ENCODE measurements at places on chromosomes 7 and 10.

- DNase-seq = no peak
These were observed 7.7 kb downstream of the EIF4H start for GRCh38 chr7:74181821-74182220.

DNA sequence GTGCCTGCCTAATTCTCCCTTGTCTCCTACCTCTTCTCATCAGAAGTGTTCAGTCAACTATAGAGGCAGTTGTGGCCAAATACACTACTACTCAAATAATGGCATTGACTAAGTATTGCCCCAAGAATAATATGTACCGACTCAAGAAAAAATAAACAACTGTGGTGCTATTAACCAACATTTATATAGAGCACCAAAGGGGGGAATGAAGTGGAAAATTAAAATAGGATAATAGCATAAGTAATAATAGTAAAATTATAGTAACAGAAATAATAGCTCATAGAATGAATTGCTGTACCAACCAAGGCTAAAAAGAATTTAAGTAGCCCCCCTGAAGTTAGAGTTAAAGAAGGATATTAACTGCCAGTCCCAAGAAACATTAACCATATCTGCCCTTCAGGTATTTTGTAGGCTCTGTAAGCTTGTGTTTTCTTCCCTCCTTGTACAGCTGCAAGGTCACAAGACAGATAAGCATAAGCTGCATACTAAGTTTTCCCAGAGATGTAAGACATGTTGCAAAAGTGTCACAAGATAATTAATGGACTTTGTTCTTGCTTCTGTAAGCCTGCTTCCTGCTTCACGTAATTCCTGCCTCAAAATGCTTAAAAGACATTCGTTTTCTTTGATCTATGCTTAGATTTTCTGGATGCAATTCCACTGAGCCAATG, 10.9 kb upstream of the CYREN start:
- no peak for DNase-seq

DNA sequence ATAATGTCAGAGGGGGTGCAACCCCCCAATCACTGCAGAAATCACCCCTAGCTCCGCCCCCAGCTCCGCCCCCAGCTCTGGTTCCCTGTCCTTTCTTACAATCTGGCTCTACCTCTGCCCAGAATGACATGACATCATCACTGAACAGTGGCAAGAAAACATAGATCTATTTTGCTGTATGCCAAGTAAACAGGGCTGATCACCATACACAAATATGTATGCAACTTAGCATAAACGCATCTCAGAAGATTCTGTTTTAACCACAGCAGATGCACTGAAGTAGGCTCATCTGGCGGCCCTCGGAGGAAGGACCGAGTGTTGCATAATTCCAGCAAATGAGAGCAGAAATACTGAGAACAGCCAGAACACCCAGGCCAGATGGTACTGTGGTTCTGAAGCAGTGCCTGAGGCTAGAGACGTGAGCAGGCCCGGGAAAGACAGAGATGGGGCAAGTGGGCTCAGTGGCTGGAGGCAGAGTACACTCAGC, 293.3 kb upstream of the KLF14 start:
- peak; percentile 37 for DNase-seq

DNA sequence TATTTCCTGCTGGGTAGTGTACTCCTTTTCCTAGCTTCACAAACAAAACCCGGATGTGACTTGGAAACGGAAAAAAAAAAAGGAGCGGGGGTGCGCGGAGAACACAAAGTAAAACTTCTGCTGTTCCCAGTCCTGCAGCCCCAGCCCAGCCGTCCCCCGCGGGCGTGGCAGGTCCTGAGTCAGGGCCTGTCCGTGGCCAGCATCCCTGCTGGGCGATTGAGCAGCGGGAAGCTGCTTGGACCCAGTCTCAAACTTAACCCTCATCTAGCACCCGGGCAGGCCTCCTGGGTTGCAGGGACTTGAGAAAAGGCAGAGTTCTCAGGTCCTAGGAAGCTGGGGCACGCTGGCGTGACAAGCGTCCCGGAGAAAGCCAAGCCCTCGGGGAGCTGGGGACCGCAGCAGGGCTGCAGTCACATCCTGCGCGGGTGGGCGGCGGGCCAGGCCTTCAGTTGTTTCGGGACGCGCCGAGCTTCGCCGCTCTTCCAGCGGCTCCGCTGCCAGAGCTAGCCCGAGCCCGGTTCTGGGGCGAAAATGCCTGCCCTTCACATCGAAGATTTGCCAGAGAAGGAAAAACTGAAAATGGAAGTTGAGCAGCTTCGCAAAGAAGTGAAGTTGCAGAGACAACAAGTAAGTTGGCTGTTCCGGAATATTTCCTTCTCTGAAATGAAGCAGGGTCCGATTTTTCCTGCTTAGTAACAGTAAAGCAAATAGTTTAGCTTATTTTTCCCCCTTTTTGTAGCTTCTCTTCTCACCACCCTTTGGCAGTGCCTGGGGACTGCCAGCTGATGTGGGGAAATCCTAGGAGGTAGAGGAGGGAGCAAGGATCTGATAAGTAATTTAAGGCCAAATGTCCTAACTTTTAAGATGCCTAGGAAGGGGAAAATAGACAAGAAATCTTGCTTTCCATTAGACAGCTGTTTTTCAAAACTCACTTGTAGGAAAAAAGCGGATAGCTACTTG, at the start of gene GNG11:
GNG11 (plus strand) TSS at position 129 of the 960 bp plus-strand sequence; CDS start at position 532, 403 bp downstream.
- peak; percentile 86 for DNase-seq

GRCh38 chr10:13773496-13774170, 186.9 kb downstream of the PRPF18 start:
- DNase-seq = no peak

DNA sequence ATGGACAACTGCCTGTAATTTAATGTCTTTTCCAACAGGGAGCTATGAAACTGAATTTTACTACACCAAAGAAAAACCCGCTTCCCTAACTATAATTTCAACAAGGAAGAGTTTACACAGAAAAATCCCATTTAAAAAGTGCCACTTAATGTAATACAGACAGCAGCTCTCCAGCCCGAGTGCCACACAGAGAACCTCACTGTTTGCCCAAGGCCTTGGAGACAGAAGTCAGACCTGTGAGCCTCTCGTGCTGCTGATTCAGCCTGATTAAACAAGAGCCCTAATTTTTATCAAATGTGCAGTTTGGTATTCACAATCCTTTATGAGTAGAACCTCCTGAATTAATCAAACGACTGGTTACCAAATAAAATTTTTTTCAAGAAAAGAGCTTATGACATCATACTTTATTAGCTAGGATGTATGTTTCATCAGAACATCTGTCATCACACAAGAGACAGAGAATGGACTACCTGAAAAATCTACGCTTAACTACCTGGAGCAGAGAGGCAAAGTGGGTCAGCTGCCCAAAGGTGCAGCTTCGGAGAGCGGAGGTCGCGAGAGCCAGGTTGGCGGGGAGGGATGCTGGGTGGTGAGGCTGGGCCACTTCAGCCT, 543.6 kb downstream of the SDK1 start:
- no peak for DNase-seq

DNA sequence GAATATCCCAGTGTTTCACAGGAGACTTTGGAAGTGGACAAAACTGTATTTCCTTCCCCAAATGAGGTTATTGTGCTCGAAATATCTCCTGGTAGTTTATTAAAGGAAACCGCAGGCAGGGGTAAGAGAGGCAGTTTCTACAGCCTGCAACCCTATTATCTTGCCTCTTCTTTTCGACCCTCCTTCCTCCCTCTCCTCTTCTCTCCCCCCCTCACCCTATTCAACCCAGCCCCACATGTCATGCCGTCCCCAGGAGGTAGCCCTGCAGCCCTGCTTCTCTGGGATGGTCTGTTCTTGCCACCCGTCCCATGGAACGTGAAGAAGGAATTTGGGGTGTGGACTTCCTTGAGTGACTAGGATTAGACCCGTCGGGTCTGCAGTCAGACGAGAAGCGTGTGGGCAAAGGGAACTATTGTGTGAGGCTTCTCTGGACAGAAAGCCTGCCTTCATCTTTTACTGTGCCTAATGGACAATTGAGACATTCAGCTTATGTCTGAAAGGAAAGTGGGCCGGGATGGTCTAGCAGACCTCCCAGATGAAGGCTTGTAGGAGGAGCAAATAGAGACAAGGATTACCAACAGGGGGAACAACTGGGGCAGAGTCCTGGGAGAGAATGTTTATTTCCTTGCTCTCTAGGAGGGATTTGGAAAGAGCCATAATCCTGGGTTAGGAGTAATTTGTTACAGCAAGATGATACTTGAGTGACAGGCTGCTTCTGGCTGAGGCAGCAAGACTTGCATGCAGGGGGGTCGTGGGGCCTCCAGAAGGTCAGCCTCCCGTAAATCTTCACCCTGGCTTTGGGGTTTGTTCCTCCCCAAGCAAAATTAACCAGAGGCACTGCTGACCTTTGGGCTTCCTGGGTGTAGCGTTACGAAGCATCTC, 77.8 kb downstream of the TCF7L2 start:
- DNase-seq = peak; percentile 47

DNA sequence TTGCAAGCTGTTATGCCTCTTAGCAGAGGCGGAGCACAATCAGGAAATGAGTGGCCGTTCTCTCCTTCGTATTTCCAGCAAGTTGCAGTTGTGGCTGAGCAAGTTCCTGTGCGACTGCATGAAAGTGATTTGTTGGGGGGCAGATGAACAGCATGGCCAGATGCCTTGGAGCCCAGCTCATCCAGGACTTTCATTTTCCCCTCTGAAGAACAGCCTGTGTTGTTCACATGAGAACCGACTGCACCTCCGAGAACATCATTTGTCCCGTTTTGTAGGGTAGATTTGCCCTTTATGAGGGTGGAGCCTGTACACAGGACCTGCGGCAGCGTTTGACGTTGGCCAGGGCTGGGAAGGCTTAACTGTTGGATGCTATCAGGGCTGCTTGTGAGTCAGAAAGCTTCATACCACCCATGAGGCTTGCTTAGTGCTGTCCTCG, 4.4 kb downstream of the BAG3 start:
- DNase-seq = no peak

DNA sequence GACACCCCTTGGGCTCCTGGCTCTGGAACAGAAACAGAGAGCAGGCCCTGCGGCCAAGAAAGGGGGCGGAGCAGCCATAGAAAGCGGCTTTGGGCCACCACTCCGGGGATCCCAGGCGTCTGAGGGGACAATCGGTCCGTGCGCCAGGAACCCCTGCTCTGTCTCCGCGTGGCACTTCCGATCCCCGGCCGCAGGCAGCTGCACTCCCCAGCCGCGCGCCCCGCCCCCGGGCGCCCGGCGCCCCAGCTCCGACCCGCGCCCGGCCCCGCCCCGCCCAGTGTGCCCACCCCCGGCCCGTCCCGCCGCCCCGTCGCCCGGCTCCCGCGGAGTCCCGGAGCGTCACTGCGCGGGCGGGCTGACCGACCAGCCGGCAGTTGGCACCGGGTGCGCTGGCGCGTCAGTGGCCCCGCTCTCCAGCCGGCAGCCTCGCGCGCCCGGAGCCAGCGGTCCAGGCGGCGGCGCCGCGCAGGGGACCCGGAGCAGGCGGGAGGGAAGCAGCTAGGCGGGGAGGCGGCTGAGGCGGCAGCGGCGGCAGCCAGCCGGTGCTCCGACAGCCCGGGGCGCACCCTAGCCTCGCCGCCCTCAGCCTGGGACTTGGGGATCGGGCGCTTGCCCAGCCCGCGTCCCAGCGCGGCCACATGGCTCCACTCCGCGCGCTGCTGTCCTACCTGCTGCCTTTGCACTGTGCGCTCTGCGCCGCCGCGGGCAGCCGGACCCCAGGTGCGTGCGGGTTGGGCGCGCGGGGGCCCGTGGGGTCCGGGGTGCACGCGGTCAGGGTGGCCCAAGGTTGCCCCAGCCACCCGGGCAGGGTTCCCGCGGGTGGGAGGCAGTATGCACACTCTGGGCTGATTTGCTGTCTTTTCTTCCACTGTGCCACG, at the start of gene ADAMTS14:
ADAMTS14 (plus strand) TSS at position 342 of the 878 bp plus-strand sequence; CDS start at position 639, 297 bp downstream.
- DNase-seq = peak; percentile 82

GRCh38 chr7:94436018-94436604, 41.4 kb downstream of the COL1A2 start:
- peak; percentile 77 for DNase-seq

Data from left hindlimb (tissue), 1 donor.